Fibroblast of skin of back (primary cell): ENCODE measurements at places on chromosomes 13 and 19.

DNA sequence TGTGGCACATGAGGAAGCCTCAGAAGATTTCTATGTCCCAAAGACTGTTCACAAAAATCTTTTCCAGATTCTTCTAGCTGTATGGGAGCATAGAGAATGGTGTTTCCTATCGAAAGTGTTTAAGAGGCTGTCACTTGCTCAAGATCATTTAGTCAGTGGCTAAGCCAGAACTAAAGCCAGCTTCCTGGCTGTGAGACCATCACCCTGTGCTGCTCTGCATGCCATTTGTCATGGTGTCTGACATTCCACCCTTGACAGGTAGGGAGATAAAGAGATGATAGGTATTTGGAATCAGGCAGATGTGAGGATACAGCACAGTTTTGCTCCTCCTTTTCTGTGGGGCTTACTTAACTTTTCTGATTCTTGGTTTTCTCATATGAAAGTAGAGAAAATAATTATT is 177.3 kb downstream of the DNAJC15 start:
- DNase-seq, result no peak

DNA sequence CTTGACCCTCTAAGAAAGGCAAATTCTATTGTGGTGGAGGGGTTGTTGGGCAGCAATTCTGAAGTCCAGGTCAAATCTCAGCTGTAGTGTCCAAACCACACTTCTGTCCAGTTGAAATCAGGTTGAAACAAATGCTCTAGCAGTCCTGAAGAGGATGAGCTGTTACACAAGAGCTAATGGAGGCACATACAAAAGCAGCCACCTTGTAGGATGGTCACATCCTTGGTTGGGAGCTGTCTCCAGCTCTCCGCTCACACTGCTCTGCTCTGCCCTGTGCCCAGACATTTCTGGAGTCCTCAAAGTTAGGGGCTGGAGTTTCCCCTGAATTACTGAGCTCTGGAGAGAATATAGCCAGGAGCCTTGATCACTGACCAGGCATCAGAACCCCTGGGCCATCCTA is 47.2 kb downstream of the GPR12 start:
- no peak for DNase-seq

GRCh38 chr19:45130888-45131615 is 29.7 kb downstream of the NKPD1 start:
- DNase-seq, result peak; percentile 29

- peak; percentile 3 for DNase-seq
Observed at GRCh38 chr13:38543561-38543960, 143.3 kb upstream of the FREM2 start.

- no peak for DNase-seq
Observed at GRCh38 chr19:11019824-11020223, 59.0 kb downstream of the SMARCA4 start.

GRCh38 chr19:51025401-51025800 is 1.0 kb downstream of the KLK11 start:
- DNase-seq, result no peak

DNA sequence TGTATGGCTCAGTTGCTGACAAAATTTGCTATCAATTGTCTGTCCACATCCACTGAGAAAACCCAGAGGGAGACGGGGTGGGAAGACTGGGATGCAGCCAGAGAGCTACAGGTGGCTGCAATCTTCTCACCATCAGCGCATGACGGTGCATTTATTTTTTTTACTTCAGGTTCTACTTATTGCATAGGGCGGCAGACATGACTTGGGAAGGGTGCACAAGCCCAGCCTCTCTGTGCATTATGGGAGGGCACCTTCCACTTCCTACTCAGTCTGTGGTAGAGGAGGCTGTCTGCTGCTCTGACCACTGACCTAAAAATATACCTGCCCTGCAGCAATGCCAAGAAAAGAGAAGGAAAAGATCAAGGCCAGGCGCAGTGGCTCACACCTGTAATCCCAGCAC is 73.1 kb downstream of the ABCC4 start:
- no peak for DNase-seq

- DNase-seq, result no peak
Observed at GRCh38 chr13:89150362-89150761, 1479.2 kb downstream of the SLITRK5 start.

DNA sequence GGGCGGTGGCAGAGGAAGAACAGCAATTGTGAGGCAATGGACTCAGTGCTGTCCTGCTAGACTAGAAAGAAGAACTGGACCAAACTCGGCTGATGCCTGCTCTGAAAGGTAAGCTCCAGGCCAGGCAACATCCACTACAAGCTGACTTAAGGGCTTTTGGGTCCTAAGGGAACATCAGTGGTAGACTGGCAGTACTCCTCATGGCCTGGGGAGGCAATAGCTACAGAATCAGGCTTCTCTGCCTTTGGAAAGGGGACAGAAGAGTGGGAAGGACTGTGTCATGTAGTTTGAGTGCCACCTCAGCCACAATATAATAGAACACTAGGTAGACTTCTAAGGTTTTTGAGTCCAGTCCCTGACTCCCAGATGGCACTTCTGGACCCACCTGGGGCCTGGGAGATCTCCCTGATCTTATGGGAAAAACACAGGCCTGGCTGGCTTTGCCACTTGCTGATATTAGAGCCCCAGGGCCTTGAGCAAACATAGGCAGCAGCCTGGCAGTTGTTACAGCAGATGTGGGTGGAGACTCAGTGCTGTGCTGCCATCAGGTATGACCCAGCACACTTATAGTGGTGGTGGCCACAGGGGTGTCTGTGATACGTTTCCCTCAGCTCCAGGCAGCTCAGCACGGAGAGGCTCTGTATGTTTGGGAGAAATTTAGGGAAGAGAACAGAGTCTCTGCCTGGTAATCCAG is 9.2 kb upstream of the CLC start:
- no peak for DNase-seq

DNA sequence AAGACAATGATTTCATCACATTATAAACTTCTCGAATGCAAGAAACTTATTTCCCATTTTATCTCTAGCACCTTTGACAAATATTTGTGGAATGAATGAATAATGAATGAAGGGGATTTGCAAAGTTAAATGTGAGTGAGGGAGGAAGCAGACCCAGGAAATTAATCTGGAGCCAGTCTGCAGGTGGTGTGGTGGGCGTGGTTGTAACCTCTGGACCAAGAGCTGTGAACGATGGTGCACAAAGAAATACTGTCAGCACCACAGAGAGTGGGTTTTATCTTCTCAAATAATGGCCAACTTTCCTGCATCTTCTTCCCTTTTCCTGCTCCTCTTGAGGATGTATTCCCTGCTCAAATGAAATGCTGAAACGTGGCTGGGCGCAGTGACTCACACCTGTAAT is 11.0 kb upstream of the ZNF792 start:
- DNase-seq, result no peak

GRCh38 chr19:8593931-8594330 is 16.6 kb downstream of the ADAMTS10 start:
- DNase-seq, result peak; percentile 23

DNA sequence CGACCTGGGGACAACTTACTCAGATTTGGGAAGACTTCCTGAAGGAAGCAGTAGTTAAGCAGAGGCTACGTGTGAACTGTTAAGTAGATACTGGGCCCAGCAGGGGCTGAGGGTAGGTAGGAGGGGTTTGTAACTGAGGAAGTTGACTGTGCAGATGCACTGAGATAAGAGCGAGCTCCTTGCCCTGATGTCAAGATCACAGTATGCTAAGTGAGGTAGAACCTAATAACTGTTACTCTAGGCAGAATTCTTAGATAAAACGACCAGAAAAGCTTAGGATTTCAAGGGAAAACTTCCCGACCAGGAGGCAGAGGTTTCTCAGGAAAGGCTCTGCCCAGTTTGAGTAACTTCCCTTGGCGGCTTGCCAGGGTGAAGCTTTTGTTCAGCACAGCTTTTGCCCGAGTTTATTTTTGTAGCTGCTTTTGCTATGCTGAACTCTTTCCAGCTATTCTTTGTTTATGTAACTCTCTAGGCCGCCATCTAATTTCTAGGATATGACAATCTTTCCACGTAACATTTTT is 632.1 kb downstream of the DIAPH3 start:
- DNase-seq, result peak; percentile 88

DNA sequence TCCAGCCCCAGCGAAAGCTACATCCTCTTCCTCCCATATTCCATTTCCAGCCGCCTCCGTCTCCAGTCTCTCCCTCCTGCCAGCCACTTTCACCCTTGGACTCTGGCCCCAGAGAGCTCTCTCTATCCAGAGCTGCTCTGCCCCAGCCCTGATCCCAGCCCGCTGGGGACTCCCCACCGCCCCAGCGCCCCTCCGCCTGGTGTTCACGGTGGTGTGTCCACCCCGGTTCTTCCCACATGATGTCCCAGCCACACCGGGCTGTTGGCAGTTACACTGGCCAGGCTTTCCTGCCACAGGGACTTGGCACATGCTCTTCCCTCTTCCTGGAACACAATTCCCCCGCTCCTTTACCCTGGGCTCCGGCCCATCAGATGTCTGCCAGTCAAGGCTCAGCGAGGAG is 11.3 kb upstream of the EMC10 start:
- no peak for DNase-seq

GRCh38 chr19:14768001-14768400 is 10.4 kb downstream of the ADGRE2 start:
- DNase-seq, result no peak

- DNase-seq, result peak; percentile 71
Observed at GRCh38 chr13:48849515-48849914, 126.2 kb upstream of the FNDC3A start.

GRCh38 chr19:49133621-49134454 is 14.5 kb downstream of the PPFIA3 start:
- DNase-seq, result no peak

DNA sequence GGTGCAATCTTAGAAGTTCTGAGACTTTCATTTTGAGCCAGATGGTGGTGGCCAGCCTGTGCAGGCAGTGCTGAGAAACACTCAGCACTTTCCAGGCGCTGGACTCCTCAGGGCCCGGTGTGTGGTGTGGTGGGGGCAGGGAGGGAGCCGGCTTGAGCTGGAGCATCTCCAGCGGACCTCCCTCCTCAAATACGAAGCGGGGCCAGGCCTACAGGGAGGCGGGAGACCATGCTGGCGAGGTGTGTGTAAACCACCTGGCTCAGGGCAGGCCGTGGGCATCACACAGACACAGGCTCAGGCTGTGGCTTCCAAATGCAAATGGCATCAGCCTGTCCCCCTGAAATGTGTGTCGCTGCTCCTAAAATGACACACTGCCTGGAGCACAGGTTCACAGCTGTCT is 33.3 kb upstream of the RANBP3 start:
- DNase-seq, result no peak

DNA sequence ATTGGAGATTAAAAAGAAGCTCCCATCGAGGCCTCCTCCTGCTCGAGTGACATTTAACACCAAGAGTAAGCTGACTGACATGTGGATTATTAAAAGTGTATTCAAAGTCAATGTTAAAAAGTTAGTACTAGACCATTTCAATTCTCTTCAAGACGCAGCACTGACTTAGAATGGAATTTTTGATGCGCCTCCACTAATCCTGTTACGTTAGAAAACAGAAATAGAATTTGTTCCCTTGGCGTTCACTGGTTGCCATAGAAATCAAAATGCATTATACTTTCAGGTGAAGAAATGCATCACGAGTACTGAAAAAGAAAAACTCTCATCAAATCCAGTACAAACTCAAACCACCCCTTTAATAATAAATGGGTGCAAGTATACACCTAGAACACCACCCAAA is 42.2 kb downstream of the BRD4 start:
- no peak for DNase-seq

GRCh38 chr13:21625366-21625765 is 21.4 kb upstream of the MICU2 start:
- DNase-seq, result peak; percentile 33

DNA sequence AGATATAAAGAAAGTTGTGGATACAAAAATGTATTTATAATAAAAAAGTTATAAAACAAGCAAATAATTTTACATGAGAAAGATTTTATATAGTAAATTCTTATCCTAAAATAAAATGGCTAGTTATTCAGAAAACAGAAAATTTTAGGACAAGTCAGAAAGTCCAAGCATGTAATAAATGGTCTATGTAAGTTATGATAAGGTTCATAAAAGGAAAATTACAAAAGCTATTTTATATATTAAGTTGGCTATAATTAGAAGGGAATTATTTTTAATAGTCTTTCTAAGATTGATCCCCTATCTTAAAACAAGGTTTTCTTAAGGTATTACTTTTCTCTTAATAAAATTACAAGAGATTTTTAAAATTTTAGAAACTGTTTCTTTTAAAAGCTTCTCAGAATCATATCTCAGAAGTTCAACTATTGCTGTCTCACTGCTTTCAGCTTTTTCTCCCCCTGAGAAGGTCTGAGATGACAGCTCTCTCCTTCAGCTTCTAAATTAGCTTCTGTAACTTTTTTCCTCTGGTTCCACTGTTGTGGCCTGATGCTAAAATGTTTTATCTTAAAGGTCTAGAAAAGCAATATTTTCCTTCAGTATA is 8.7 kb downstream of the CCDC169 start:
- no peak for DNase-seq

- DNase-seq, result no peak
Observed at GRCh38 chr13:113559901-113560644, 24.5 kb upstream of the TFDP1 start.

GRCh38 chr13:59319276-59319675 is 844.5 kb downstream of the DIAPH3 start:
- no peak for DNase-seq

GRCh38 chr13:75978818-75979217 is 342.7 kb downstream of the LMO7 start:
- no peak for DNase-seq

DNA sequence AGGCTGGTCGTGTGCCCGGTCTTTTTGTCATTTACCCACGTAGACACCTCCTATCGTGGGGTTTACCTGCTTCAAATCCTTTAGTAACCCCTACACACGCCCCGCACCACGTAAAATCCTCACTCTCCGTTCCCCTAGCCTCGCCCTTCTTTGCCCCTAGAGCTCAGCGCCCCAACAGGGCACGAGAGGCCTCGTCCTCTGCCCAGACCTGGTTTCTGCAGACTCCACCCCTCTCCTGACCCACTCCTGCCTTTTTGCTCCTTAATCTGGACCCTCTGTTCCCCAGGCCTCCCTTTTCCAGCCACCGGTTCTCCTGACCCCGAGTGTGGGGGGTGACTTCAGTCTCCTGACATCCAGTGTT is 412 bp downstream of the ZNF528 start:
- peak; percentile 15 for DNase-seq

DNA sequence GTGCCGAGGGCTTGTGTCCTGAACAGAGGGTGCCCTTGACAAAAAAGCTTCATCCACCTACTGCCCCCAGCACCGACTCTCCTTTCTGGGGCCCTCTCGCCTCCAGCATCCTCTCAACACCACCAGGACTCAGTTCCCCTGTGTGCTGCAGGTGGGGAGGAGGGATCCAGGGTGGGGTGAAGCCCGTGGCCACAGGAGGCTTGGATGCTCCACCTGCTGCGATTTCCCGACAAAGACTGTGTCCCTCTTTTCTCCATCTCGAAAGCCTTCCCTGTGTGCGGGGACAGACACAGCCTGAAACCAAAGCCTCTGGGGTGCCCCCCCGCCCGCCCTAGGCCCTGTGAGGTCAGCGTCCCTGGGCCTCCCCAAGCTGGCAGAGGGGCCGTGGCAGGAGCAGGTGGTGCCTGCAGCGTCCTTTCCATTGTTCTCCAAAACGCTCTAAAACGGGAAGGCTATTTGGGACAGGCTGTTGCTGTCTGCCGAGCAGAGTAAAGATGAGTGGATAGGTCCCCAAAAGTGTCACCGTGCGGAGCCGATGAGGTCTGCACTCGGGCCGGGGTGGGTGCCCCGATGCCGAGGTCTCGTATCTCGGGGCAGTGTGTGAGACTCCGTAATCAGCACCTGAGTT is 185.7 kb downstream of the PTPRS start:
- DNase-seq, result no peak
